BJ (cell line): ENCODE measurements at places on chromosomes 7 and 10.

DNA sequence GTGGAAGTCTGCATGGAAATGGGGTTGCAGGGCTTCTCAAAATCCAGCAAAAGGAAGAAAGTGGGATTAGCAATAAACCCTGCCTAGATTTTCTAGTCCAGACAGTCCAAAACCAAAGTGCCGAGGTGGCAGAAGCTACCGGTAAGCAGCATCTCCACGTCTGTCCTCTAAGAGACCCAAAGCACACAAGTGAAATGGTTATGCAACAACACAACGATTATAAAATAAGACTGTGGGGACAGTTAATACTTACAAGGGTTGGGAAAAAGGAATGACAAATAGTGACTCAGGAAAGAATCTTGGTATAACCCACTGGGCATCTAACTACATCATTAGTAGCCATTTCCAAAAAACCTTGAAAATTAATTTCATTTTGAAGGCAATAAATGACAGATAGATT, 24.7 kb downstream of the CREB3L2 start:
- no peak for DNase-seq

GRCh38 chr7:30799206-30799975, 28.2 kb downstream of the MINDY4 start:
- peak; percentile 80 for DNase-seq

DNA sequence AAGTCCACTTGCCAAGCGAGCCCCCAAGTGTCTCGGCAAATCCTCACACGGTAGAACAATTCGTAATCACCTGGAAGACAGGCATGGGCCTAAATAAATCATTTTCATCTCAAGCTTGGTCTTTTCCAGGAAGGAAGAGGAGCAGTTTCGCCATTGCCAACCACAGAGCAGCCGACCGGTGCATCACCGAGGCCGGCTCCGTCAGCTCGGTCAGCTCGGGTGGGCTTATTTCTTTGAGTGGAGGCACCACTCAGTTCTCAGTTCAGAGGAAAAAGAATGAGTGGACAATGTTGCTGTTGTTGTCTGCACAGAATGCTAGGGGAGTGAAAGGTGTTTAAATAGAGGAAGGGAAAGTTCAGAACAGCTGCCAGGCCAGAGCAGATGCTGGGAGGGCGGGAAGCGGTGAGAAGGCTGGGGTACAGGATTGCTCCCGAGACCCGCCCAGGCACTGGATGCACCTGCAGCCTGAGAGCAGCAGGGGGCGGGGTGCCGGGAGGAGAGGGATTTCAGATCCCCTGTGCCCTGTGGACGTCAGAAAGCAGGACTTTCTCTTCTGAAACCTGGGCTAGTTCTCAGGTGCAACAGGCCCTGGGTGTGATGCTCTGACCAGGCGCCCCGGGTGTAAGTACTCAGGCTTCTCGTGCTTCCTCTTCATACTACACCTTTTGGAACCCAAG, 17.7 kb upstream of the IGFBP3 start:
- no peak for DNase-seq

DNA sequence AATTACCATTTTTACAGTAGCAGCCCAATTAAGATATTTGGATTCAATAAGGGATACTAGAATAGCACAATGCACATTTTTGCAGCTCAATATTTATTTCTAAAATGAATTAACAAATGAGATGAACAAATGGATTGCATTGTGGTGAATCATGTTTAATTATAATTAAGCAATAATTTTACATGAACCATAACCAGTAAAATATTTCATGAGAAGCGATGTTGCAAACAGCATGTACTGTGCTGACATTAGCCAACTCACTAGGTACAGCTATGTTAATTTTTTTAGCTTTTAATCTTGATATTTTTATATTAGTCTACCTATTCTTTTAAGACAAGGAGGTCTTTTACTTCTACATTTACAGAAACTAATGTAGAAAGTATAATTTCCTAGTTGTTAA, 399.1 kb upstream of the AKR1E2 start:
- DNase-seq: no peak

DNA sequence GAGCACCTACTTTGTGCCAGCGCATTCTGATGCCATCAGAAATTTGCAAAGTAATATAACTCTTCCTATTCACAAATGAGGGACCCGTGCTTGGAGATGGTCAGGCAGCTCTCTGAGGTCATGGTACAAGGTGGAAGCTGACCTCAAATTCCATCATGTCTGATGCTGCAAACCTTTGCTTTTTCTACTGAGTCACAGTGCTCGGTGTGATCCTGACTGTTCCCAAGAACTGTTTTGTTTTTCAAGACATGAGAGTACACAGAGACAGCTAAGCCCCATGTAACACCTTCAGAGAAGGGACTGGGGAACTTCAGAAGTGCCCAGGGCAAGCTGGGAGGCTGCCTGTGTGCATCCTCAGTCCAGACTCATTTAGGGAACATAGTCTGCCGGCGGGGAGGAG, 111.3 kb downstream of the FRMD4A start:
- no peak for DNase-seq

- DNase-seq: no peak
Observed at GRCh38 chr10:97210543-97210960, 24.8 kb upstream of the SLIT1 start.

- DNase-seq: no peak
Observed at GRCh38 chr7:95433952-95434556, 774 bp downstream of the PON2 start.

GRCh38 chr7:6164491-6164890, 107.9 kb downstream of the CYTH3 start:
- DNase-seq: no peak

GRCh38 chr7:113000316-113001020, 86.2 kb downstream of the GPR85 start:
- no peak for DNase-seq

DNA sequence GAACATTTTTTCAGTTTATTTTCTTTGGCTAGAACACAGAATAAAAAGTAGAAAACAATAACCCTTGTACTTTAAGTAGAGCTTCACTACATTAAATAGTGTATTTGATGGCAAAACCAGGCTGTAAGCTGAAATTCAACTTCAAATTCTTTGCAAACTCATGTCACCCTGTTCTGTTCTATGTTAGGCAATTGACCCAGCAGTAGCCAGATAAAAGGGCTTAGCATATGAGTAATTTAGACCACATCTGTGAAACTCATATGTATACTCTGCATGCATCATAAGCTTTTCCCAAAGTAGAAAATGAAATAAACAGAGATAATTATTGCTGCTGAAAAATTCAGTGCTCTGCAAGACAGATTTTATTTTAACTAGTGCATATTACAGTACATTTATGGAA, 150.2 kb downstream of the GNAI1 start:
- DNase-seq: peak; percentile 38

GRCh38 chr7:81769891-81770727, at the start of gene HGF:
Gene HGF, minus strand, starts transcription at chr7:81770047. Its CDS starts 76 bp downstream, at chr7:81769971.
- DNase-seq: peak; percentile 19

- DNase-seq: no peak
Observed at GRCh38 chr7:46871516-46871915, 710.4 kb downstream of the TNS3 start.

DNA sequence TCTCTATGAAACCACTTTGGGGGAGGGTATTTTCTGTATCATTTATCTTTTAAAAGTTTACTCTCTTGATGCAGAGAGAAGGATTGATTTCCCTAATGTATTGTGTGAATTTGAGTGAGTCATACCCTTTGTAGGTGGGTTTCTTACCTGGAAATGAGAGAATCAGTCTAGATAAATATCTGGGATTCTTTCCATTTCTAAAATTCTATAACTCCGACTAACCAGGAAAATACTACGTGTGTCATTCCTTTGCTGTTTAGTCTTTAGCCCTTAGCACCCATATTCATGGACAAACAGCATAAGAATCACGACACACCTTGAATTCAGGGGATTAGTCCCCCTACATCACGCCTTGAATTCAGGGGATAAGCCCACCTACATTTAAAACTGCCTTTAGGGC, 139.1 kb downstream of the GATA3 start:
- DNase-seq: no peak

- DNase-seq: no peak
Observed at GRCh38 chr7:149000961-149001360, 27.3 kb downstream of the PDIA4 start.

DNA sequence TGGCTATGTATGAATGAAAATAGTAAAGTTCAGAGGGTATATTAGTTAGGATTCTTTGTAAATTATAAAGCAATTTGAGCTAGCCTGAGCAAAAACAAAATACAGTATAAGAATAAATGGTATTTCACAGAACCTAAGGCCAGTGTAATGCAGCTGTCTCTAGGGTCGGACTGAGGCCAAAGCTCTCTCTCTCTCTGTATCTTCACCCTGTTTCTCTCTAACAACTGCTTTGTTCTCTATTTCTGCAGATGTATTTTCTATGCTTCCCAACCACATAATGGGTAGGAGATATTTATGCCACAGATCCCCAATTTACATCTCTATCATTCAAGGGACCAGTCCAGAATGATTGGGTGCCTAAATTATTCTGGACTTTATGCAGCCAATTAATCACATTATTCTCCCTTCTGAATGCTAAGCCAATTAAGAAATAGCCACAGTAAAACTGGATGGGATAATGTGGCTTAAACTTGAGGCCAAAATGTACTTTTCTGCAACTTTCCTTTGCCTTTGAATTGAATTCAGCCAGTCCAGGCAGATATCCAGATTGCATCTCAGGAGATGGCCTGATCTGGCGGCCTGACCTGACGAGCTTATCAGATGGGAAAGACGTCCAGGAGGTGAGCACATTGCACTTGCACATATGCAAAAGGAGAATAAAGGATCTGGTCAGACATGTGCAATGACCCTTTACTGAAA, 24.6 kb upstream of the IMMP2L start:
- no peak for DNase-seq

DNA sequence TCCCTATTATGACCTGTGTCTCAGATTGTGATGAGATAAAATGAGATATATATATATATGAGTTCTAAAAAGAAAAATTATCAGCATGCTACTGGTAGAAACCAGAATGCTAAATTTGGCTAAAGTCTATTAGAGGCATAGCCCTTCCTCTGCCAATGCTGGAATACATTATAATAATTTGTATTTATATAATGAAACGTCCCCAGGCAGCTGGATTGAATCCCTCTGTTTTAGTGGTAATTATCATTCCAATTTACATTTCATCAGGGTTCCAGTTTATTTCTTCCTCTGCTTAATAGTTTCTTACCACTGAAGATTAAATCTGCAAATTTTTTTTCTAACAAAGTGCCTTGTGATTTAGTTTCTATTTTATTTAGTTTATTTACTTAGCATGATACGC, 71.8 kb upstream of the ABI1 start:
- no peak for DNase-seq
